Ascending aorta (tissue), 2 donors: ENCODE measurements at places on chromosomes 5 and 9. TPM values are rescaled to one million over a fixed set of nuclear protein-coding genes. Genes with fewer than 3 reads are reported as not detected.

- DNase-seq: no peak
Measured at GRCh38 chr9:12915366-12915954, 140.6 kb downstream of the LURAP1L start.

DNA sequence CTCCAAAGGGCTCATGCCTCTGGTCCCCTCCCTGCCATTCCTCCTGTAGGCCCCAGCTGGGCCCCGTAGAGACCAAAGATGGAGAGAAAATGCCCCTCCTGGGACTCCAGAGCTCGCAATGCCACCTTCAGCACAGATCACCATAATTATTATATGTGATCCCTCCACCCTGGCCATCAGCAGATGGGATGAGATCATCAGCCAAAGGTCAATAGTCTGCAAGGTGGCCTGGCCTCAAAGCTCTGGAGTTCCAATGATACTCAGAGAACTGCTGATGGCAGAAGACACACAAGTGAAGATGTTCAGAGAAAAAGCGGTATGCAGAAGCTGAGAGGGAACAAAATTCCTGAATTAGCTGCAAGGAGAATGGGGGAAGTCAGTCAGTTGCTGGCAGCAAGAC lies 5.0 kb downstream of the RPP25L start:
- DNase-seq: no peak

GRCh38 chr9:6692881-6693361 lies 47.4 kb upstream of the GLDC start:
- DNase-seq: no peak

DNA sequence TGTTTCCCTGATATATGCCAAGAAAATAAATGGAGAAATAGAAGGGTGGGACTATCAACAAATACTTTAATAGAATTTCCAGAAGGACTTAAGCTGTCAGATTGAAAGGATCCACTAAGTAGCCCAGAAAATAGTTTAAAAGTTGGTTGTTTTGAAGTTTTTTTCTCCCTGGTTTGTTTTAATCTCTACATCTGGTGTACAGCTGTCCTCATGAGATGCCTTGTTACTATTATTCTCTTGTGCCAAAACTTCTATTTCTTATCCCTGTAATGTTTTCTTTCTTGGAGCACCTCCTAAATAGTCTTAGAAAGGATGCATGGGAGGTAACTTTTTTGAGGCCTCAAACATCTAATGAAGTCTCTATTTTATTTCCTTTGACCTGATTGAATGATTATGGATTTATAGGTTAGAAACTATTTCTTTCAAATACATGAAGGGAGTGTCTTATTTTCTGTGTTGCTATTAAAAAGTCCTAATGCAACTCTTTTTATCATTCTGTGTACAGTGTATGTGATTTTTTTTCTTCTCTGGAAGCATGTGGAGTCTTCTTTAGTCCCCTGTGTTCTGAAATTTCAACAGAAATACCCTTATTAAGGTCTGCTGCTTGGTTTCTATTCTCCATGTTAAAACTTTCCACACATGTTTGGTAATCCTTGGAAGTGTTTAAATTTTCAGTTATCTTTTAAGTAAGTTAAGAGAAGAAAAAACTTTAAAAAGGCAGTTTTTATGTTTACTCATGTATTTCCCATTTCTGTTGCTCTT lies 140.0 kb upstream of the CDKN2B start:
- DNase-seq: no peak

DNA sequence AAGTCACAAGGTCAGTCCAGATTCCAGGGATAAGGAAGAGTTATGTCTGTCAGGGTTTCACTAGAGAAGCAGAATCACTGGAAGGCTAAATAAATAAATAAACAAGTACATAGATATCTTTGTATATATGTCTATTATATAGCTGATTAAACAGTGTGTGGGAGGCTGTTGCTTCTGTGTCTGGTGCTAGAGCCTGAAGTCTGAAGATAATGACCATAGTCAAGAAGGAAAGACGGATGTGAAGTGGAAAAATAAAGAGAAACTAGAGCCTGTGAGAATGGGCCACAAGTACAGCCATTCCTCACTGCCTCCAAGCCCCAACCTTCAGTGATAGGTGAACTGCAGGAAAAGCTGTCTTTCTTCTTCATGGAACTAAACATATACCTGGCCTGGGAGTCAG lies 4.1 kb upstream of the TMED7 start:
- DNase-seq: no peak

DNA sequence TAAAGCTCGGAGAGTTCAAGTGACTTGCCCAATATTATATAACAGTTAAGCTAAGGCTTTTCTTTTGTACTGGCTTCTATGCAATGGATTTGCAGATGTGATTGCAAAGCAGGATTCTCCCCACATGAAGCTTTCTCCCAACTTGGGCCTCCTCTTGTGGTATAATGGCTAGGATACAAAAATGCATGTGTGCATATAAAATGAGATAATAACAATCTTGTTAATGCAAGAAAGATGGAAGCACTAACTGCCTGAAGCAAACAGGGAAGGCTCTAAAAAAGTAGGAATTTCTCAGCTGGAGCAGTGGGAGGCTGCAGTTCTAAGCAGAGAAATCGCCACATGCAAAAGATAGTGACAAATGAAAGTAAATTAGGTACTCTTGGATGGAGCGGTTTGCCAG lies 444.2 kb upstream of the RIOK2 start:
- DNase-seq: no peak

GRCh38 chr5:126099077-126099476 lies 324.1 kb upstream of the GRAMD2B start:
- no peak for DNase-seq

GRCh38 chr5:138448481-138449398 lies 9.9 kb downstream of the REEP2 start:
- DNase-seq: no peak

DNA sequence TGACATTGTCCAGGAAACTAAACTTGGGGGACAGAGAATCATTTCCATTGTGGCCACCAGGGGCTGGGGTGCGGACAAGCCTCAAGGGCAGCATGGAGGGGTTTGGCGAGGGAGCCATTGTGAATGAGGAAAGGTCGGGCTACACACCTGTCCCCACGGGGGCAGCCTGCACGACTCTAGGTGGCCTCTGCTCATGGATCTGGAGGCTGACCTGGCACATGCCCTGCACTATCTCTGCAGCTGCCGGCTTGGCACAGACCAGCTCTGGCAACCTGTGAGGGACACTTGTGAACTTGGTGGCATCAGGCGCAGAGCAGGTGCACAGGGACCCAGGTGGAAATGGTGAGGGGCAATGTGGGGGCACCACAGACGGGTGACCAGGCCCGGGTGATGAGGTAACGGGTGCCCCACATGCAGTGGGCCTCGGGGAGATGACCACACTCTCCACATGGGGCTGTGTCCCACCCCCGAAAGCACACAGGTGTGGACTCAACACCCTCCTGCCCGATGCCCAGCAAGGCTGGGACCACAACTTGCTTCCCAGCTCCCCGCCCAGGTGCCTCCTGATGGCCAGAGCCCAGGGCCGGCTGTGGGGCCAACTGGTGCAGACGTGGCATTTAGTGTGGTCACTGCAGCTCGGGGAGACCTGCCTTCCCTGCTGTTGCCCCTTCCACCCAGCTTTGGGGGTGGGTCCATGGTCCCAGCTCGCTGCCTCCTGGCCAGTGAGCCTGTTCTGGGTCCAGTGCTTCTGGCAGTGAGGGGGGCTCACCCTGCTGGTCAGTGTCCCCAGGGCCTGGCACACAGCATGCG lies 60.9 kb upstream of the UBAC1 start:
- peak; percentile 53 for DNase-seq

GRCh38 chr9:133542002-133542401 lies 7.5 kb downstream of the ADAMTSL2 start:
- no peak for DNase-seq

DNA sequence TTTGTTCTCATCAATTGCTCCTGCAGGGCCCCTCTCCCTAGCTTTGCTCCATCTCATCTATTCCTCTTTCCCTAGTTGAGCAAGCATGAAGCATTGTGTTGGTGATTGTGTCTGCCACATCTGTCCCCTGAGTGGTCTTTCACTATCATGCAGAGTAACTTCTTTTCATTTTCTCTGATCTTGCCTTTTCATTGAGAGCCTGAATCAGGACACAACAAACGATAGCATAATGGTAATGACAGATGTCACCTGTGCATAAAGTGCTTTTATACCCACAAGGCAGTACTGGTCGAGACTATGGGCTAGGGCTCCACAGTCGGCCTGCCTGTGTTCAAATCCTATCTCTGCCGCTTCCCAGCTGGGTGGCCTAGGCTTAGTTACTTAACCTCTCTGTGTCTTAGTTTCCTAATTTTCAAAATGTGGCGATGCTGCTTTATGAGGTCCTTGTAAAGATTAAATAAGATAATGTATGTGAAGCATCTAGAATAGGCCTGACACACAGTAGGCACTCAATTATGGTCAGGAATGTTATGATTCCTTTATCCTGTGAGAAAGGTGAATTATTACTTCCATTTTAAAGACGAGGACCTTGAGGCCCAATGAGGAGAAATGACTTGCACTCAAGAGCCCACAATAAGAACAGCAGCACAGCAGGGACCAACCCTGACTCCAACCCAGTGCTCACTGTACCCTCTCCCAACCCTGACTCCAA lies 137.1 kb upstream of the ZNF618 start:
- DNase-seq: no peak

- no peak for DNase-seq
Measured at GRCh38 chr5:74798977-74799911, 32.2 kb downstream of the NSA2 start.

DNA sequence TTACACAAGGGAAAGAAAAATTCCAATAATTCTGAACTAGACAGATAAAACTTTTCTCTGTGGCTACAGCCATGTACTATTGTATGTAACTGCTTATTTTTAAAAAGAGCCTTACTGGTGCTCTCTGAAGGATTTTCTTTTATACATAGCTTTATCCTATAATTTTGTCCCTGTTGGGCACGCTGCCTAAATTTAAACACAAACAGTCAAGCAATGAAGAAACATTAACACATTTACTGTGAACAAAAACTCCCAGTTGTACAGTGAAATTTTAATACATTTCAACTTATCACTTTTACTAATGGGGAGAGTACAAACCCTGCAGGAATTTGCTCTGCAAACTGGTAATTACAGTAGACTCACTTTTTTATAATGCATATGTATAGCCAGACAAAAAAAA lies 273.3 kb downstream of the BNC2 start:
- no peak for DNase-seq

- DNase-seq: no peak
Measured at GRCh38 chr9:32339424-32339823, 45.0 kb upstream of the ACO1 start.

DNA sequence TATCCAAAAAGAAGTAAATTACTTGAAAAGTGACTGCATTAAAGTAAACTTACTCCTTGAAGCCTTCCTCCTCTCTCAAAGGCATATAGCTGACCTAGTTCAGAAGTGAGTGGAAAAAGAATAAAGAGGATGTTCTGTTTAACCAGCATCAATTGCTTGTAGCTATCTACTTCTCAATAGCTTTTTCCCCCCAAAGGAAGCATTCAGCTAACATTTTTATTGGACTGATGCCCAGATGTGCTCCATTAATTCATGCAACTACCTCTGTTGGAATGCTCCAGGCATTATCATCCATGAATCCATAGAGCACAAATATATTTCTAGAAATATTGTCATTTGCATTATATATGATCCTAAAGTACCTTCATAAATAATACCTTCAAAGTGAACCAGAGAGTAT lies 132.8 kb downstream of the RASEF start:
- DNase-seq: no peak

DNA sequence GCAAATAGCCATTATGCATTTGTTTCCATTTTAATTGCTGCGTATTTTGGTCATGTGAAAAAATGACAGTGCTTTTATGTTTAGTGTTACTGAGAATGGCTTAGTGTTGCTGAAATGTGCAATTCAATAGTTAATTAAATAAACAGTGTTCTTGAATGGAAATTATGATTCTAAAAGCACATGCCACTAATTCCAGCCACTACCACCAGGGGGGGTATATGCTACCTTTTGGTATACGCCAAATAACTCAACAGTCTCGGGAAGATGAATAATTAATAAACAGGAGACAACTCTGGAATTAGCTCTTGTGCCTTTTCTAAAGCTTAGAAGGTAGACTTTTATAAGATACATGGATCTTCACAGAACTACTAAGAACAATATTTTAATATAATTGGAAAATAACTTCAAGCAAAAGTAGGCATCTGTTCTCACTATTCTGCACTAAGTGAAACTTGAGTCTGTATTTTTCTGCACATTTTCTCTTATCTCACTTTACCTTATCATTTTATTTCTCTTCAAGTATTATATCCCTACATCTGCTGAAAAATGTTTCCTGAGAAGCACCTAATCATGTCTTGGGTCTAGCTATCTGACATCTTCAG lies 83.5 kb upstream of the MINAR2 start:
- no peak for DNase-seq

DNA sequence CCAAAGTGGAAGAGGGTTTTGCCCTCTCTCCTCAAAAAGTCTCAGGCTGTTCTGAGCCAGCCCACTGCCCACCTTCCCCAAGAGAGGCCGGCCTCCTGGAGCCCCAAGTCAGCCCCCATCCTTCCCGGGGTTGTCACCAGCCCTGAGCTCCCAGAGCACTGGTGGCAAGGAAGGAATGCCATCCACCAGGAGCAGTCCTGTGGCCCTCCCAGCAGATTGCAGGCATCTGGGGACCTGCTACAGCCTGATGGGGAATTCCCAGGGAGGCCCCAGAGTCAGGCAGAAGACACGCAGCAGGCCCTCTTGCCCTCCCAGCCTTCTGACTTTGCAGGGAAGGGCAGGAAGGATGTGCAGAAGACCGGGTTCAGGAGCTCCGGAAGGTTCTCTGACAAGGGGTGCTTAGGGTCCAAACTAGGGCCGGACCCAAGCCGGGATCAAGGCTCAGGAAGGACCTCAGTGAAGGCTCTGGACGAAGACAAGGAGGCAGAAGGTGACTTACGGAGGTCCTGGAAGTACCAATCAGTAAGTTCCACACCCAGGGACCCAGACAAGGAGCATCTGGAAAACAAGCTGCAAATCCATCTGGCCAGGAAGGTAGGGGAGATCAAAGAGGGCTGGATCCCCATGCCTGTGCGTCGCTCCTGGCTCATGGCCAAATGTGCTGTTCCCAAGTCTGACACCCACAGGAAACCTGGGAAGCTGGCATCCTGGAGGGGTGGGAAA lies 3.7 kb downstream of the SPATA31E1 start:
- no peak for DNase-seq

DNA sequence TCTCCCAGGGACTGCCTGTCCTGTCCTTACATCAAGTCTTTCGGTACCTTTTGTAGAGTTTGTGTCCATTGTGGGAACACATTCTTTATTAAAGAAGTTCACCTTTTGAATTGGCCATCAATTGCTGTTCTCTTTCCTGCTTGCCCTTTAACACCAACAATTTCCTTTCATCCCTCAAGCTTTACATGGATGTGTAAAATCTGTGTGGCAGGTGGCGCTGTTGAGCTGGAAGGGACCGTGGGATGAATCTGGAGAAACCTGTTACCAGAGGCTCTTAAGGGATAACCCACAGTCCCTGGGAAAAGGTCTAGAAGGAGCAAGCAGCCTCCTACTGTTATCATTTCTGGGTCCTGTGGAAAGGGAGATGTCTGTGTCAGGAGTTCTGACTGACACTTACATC lies 7.9 kb upstream of the ZFP62 start:
- peak; percentile 16 for DNase-seq

- DNase-seq: no peak
Measured at GRCh38 chr9:127884976-127885490, 7.6 kb upstream of the AK1 start.

GRCh38 chr5:101811466-101811865 lies 484.6 kb downstream of the SLCO4C1 start:
- no peak for DNase-seq

The FOXD1 gene
- total RNA-seq: 7.1 TPM

The RNF183 gene
- total RNA-seq: not detected

The FSTL4 gene
- total RNA-seq: 0.11 TPM

The TRAF1 gene
- 16.7 TPM for total RNA-seq

The COL27A1 gene
- 9.3 TPM for total RNA-seq

The ZNF462 gene
- total RNA-seq: 8.8 TPM

The ARHGEF37 gene
- total RNA-seq: 13.4 TPM
